Kidney (tissue), 22 donors: ENCODE measurements at places on chromosomes 3 and 15. TPM values are rescaled to one million over a fixed set of nuclear protein-coding genes. Genes with fewer than 3 reads are reported as not detected.

MUC20 gene
- total RNA-seq: 42.6 TPM

FOXL2 gene
- total RNA-seq: not detected

DAZL gene
- total RNA-seq: not detected

HTD2 gene
- total RNA-seq: 7.8 TPM

TIGIT gene
- total RNA-seq: 2.7 TPM

NANOGP8 gene
- total RNA-seq: 1.3 TPM

TRANK1 gene
- total RNA-seq: 21.4 TPM

DNA sequence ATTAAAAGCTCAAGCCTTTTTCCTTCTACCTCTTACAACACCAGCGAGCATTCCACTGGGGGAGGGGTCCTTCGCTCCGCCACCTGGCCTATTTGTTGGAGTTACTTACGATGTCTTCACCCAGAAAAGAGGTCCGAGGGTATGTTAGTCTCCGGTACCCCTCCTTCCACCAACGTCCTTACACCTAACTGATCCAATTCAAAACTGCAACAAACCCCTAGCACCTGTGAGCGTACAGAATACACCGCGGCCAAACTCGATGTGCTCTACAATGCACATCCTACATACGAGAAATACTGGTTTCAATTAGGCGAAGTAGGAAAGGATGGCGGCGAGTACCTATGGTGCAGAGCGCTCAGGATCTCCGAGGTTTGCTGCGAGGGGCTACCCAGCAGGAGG lies 944 bp downstream of the SLITRK3 start:
- H3K4me1 ChIP-seq: no peaks in the 10 kb centered on the region
- no peaks in the 10 kb centered on the region for H3K36me3 ChIP-seq
- no peak for DNase-seq
- H3K27me3 ChIP-seq: peaks cover 55% of the 10 kb centered on the region
- H3K4me3 ChIP-seq: no peak overlapping the region
- H3K27ac ChIP-seq: no peak overlapping the region

DNA sequence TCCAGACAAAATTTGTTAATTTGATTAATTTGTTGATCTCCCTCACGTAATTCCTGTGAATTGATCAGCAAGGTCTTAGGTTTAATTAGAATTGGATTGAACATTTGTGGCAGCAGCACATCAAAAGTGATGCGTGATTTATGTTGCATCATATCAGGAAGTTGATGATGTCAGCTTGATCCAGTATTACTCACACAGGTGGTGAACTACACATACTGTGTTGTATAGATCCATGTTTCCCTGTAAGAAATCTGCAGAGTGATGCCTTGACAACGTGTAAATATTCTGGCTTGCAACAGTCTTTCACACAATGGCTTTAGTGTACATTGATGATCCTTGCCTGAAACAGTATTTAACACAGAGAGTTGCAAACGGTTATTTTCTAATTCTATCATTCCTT lies 200.4 kb downstream of the ADAMTSL3 start:
- H3K27me3 ChIP-seq: no peaks in the 10 kb centered on the region
- H3K4me1 ChIP-seq: no peaks in the 10 kb centered on the region
- no peaks in the 10 kb centered on the region for H3K36me3 ChIP-seq
- DNase-seq: no peak
- H3K27ac ChIP-seq: no peak overlapping the region

- no peaks in the 10 kb centered on the region for H3K4me1 ChIP-seq
- no peak for DNase-seq
- no peaks in the 10 kb centered on the region for H3K36me3 ChIP-seq
- H3K27me3 ChIP-seq: no peaks in the 10 kb centered on the region
- H3K4me3 ChIP-seq: no peak overlapping the region
These were observed 98.5 kb downstream of the ITPR1 start for GRCh38 chr3:4591669-4592068.

GRCh38 chr3:19149368-19149767 lies 1.1 kb downstream of the KCNH8 start:
- H3K4me3 ChIP-seq: no peak overlapping the region
- no peak overlapping the region for H3K27ac ChIP-seq
- DNase-seq: no peak
- peaks cover 2% of the 10 kb centered on the region for H3K27me3 ChIP-seq

GRCh38 chr15:85727068-85727467 lies 67.7 kb downstream of the KLHL25 start:
- peaks cover 57% of the 10 kb centered on the region for H3K36me3 ChIP-seq
- DNase-seq: no peak
- no peak overlapping the region for H3K27ac ChIP-seq
- no peak overlapping the region for H3K4me3 ChIP-seq

- H3K4me1 ChIP-seq: no peaks in the 10 kb centered on the region
- no peaks in the 10 kb centered on the region for H3K36me3 ChIP-seq
- DNase-seq: no peak
These were observed 325.7 kb downstream of the NEK10 start for GRCh38 chr3:27043328-27043955.

- H3K36me3 ChIP-seq: no peaks in the 10 kb centered on the region
- no peak for DNase-seq
- peaks cover 7% of the 10 kb centered on the region for H3K4me1 ChIP-seq
- no peak overlapping the region for H3K27ac ChIP-seq
- H3K27me3 ChIP-seq: peaks cover 6% of the 10 kb centered on the region
These were observed 4.0 kb upstream of the ITGA11 start for GRCh38 chr15:68435966-68436365.

DNA sequence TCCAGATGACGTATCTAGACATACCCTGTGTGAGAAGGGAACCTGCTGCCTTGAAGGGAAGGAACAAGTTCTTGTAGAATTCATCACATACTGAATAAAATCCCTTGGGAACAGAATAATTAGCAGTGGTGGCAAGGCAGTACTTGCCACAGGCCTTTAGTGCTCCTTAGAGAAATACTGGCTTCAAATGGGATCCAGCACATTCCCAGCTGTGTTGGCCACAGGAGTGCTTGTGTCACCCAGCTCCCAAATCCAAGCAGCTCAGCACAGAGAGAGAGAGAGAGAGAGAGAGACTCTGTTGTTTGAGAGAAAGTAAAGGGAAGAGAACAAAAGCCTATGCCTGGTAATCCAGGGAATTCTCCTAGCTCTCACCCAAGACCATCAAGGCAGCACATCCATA lies 969.0 kb upstream of the ALCAM start:
- H3K4me1 ChIP-seq: no peaks in the 10 kb centered on the region
- DNase-seq: no peak
- H3K27me3 ChIP-seq: no peaks in the 10 kb centered on the region
- no peak overlapping the region for H3K4me3 ChIP-seq

DNA sequence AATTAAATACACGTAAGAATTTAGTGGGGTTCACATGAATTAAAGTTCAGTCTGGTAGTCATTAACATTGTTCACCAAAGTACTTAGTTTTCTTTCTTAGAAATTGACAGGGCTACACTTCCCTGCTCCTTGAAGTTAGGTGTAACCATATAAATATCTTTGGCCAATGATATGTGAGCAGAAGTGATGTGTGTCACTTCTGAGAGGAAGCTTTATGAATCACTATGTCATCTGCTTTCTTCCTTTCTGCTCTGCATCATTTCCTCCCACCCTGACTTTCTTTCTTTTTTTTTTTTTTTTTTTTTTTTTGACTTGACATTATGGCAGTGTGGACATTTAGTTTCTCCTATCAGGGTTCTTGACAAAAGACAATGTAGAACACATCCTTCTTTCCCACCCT lies 156.2 kb upstream of the COL8A1 start:
- no peak overlapping the region for H3K27ac ChIP-seq
- no peak overlapping the region for H3K4me3 ChIP-seq
- H3K36me3 ChIP-seq: no peaks in the 10 kb centered on the region
- H3K27me3 ChIP-seq: no peaks in the 10 kb centered on the region
- no peak for DNase-seq
- H3K4me1 ChIP-seq: no peaks in the 10 kb centered on the region

GRCh38 chr3:186760141-186760833 lies 23.1 kb upstream of the EIF4A2 start:
- H3K27ac ChIP-seq: no peak overlapping the region
- H3K36me3 ChIP-seq: no peaks in the 10 kb centered on the region
- no peaks in the 10 kb centered on the region for H3K4me1 ChIP-seq
- H3K27me3 ChIP-seq: no peaks in the 10 kb centered on the region

- no peak overlapping the region for H3K27ac ChIP-seq
- H3K27me3 ChIP-seq: no peaks in the 10 kb centered on the region
- no peaks in the 10 kb centered on the region for H3K36me3 ChIP-seq
- no peaks in the 10 kb centered on the region for H3K4me1 ChIP-seq
- DNase-seq: no peak
These were observed 498.9 kb upstream of the TGFBR2 start for GRCh38 chr3:30107531-30107930.

GRCh38 chr3:36455406-36455805 lies 75.1 kb downstream of the STAC start:
- H3K27ac ChIP-seq: no peak overlapping the region
- H3K36me3 ChIP-seq: no peaks in the 10 kb centered on the region
- DNase-seq: no peak

- no peak for DNase-seq
- H3K4me3 ChIP-seq: no peak overlapping the region
- no peaks in the 10 kb centered on the region for H3K27me3 ChIP-seq
- H3K27ac ChIP-seq: no peak overlapping the region
- H3K36me3 ChIP-seq: no peaks in the 10 kb centered on the region
These were observed 57.7 kb upstream of the TMEM115 start for GRCh38 chr3:50416736-50417636.

GRCh38 chr15:53974813-53975212 lies 3.4 kb upstream of the UNC13C start:
- peaks cover 3% of the 10 kb centered on the region for H3K27me3 ChIP-seq
- DNase-seq: no peak

DNA sequence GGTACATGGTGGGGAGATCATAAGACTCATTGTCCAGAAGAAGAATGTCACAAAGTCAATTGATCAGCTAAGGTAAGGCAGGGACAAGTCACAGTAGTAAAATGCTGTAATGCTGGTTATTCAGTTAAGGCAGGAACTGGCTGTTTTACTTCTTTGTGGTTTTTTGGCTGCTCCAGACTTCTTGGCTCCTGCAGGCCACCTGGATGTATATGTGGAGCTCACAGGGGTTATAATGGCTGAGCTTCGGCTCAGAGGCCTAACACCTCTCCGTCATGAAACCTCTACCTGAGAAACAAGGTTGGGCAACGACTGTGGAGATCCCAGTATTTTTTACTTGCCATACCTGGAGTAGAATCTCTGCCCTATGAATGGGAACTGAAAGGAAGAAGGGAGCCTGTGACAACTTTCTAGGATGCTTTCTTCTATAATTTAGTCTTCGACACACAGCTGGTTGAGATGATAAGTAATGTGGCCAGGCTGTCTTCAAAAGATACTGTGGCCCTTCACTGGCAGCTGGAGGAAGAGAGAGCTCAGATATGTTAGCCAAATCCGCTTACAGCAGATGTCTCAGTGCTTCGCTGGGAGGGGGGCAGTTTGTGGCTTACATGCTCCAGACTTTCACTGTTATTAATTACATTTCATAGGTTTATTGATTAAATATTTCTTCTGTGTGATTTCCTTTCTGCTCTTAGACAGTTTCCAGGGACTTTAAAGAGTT lies 887.8 kb downstream of the IGSF11 start:
- no peaks in the 10 kb centered on the region for H3K36me3 ChIP-seq
- DNase-seq: no peak
- H3K27ac ChIP-seq: no peak overlapping the region
- H3K4me1 ChIP-seq: no peaks in the 10 kb centered on the region
- no peaks in the 10 kb centered on the region for H3K27me3 ChIP-seq

- H3K27me3 ChIP-seq: no peaks in the 10 kb centered on the region
- peak overlapping the region; percentile 32 for H3K27ac ChIP-seq
- no peak for DNase-seq
- no peak overlapping the region for H3K4me3 ChIP-seq
These were observed 48.2 kb downstream of the CRYGS start for GRCh38 chr3:186496016-186496415.

GRCh38 chr15:58487041-58487723 lies 55.4 kb downstream of the LIPC start:
- no peaks in the 10 kb centered on the region for H3K4me1 ChIP-seq
- no peak for DNase-seq
- H3K27me3 ChIP-seq: no peaks in the 10 kb centered on the region
- H3K27ac ChIP-seq: peak overlapping the region; percentile 35
- H3K4me3 ChIP-seq: no peak overlapping the region
- H3K36me3 ChIP-seq: no peaks in the 10 kb centered on the region

GRCh38 chr3:172259726-172260248 lies 188.5 kb downstream of the GHSR start:
- DNase-seq: no peak
- no peak overlapping the region for H3K4me3 ChIP-seq
- no peaks in the 10 kb centered on the region for H3K27me3 ChIP-seq
- peaks cover 11% of the 10 kb centered on the region for H3K4me1 ChIP-seq
- H3K36me3 ChIP-seq: no peaks in the 10 kb centered on the region

DNA sequence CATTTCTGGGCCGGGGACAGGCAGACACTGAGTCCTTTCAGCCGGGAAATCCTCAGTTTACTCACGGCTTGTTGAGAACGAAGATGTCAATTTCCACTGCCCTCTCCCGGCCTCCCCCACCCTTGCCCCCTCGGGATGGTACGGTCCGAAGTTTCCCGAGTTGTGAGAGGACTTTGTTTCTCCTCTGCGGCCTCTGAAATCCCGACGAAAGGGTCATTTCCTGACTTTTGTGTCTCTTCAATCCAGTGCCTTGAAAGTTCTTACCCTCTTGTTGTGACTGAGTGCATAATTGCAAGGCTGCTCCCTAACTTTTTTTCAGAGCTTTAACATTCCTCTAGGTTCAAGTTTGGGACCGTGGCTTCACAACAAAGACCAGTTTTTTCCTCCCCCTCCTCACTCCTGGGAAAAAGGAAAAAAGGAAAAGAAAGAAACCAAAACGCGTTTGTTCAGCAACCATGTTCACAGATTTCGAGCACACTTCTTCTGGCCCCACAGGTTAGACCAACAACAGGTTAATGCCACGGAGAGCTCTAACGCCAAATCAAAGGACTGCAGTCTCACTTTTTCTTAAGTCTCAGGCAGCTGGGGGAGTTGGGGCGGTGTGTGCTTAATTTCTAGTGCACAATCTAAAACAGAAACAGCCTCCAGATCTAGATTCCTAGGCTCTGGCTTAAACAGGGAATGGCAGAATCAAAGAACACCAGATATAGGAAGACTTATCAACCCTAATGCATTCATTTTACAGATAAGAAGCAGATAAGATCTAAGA lies 138.9 kb downstream of the TMCO5A start:
- H3K36me3 ChIP-seq: no peaks in the 10 kb centered on the region
- peak; percentile 79 for DNase-seq
- peak overlapping the region; percentile 90 for H3K27ac ChIP-seq
- peaks cover 25% of the 10 kb centered on the region for H3K4me1 ChIP-seq
- H3K27me3 ChIP-seq: no peaks in the 10 kb centered on the region
- H3K4me3 ChIP-seq: peak overlapping the region; percentile 42

DNA sequence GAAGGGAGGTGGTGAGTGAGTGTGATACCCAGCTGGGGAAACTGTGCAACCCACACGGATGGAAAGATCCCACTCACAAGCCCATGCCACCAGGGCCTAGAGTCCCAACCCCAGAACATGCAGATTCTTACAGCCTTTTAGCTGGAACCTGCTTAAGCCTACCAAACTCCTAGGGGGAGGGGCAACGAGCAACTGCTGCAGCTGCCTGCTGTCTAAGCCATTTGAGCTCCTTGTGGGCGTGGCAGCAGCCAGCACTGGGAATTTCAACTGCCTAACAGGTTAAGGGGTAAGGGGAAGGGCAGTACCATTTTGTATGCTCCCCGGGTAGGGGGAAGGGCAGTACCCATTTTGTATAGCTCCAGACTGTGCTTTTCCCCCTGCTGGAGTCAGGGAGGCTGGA lies 673.2 kb upstream of the BCHE start:
- H3K36me3 ChIP-seq: no peaks in the 10 kb centered on the region
- no peak for DNase-seq
- H3K27me3 ChIP-seq: no peaks in the 10 kb centered on the region
- no peaks in the 10 kb centered on the region for H3K4me1 ChIP-seq
